ENCODE measurements at places on chromosomes 3 and 15.

DNA sequence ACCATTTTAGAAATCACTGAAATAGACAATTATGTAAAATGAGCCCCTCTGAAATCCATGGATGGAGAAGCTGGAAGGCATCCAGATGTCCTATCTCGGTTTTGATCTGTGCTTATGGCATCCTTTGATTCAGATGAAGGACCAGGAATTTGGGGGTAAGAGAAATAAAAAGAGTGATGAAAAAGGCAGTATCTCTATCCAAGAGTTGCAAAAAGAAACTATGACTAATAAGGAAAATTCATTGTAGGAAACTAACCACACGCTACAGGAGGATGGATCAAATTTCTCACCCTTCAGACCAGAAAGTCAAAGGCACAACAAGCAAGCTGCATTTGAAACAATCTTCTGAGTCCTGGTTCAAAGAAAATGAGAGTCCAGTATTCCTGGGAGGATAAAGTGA is 34.8 kb downstream of the SRGAP3 start:
- no peak for DNase-seq

DNA sequence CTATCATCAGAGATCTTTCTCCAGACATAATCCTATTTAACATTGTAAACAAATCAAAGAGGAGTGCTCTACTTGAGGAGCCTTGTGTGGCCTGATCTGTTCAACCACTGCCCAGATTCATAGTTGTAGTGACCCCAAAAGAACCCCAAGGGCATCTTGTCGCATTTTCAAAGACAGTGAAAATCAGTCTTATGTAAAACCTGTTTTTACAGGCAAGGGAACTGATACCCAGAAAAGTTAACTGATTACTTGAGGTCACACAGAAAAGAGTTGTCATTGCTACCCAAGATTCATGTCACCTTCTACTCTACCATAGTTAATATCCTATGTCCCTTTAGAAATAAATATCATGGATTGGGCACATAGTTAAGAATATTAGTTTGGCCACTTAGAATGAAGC is 40.5 kb upstream of the ARPP21 start:
- DNase-seq: no peak

DNA sequence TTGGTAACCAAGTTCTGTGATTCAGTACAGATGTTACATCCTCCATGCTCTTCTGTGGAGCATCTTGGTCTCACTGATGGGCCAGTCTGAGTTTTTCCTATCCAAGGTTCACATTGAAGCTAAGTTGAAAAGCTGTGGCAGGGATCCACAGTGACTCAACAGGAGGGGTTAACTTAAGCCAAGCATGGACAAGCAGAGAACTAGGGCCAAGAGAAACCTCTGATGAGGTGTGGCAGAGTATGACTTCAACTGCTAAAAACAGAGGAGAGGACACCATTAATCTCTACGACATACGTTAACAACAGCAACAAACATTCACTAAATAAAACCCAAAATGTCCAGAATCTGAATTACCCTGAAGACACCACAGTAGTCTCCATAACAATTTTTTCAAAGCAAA is 268.1 kb upstream of the UBE2E2 start:
- no peak for DNase-seq

GRCh38 chr15:33242669-33243191 is 48.2 kb upstream of the FMN1 start:
- no peak for DNase-seq

DNA sequence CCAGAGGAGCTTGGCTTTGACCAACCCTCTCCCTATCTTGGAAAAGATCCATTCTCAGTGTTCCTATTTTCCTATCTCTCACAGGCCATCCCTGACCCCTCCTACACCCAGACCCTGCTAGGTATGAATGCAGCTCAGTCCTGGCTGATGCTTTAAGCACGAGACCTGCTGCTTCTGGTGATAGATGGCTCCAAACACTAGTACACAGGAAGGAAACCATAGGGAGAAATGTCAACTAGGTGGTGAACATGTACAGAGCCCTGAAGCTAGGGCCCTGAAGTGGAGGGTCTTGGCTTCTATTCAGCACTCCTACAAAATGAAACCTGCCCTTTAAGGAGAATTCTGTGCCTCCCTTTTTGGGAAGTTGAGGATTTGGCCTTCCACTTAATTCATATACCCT is 47.4 kb upstream of the MANF start:
- no peak for DNase-seq

- DNase-seq: no peak
Observed at GRCh38 chr3:59611649-59612443, 562.0 kb upstream of the CFAP20DC start.

DNA sequence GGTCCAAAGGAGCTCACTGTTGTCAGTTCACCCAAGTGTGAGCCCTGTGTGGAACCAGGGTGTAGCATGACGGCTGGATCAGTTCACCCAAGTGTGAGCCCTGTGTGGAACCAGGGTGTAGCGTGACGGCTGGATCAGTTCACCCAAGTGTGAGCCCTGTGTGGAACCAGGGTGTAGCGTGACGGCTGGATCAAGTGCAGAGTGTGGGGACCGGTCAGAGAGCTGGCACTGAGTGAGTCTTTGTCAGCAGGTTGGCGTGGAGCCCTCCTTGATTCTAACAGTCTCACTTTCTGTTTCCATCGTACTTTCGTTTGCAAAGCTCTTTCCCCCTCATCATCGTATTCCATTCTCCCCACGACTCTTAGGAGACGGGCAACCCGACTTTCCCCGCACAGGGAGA is 57.9 kb upstream of the DLG1 start:
- no peak for DNase-seq

DNA sequence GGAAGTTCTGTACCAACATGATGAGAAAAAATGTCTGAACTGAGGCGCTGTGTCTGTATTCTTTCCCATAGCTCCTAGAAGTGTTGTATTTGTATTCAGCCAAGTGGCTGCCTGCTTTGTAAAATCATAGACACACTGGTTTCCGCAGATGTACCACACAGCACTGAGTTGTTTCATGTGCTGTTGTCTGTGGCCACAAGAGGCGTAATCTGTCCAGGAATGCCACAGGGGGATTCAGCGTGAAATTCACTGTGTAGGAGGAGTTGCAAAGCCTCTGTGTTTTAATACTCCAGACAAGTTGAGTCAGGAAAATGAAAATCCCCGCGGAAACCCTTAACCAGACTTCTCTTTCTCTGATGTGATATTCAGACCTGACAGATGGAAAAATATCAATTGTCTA is 462.2 kb downstream of the NSUN3 start:
- no peak for DNase-seq

DNA sequence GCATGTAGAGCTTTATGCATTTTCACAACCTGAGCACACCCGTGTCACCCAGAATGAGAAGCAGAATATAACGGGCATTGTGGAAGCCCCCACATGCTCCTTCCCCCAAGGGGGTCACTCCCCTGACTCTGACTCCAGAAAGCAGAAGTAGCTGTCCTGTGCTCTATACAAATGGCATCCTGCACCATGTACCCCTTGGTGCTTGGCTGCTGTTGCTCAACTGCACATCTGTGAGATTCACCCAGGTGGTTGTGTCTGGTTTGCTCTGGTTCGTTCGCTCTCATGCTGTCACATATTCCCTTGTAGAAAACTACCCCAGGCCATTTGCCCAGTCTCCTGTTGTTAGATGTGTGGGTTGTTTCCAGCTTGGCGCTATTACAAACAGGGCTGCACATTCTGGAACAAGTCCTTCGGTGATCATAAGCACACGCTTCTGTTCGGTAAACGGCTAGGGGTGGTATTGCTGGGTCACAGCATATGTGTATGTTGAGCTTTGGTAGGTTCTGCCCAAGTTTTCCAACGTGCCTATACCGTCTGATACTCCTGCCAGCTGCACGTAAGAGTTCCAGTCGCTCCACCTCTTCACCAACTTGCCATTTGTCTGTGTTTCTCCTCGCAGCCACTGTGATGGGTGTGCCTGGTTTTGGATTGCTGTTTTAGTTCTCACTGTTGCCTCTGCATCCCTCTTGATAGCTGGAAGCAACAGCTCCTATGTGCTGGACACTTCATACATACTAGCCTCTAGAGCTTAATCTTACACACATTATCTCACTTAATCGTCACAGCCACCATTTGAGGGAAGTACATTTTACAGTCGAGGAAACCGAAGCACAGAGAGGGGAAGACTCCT is 65.4 kb upstream of the SLC6A6 start:
- no peak for DNase-seq

DNA sequence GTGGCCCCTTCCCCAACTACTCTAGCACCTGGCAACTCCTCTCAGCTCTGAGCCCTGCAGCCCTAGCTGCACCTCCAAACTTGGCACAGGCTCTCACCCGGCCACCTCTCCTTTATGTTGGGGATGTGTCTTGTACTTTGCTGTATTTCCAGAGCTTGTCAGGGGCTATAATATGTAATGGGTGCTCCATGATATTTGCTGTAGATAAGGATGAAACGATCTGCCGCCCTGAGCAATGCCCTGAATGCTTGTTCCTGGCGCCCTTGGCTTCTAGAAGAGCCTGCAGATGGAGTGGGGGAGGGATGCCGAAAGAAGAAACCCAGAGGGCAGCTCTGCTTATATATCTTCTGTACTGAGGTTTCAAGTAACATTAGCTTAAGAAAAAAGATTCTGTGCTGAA is 35.9 kb upstream of the ZBTB38 start:
- DNase-seq: no peak

DNA sequence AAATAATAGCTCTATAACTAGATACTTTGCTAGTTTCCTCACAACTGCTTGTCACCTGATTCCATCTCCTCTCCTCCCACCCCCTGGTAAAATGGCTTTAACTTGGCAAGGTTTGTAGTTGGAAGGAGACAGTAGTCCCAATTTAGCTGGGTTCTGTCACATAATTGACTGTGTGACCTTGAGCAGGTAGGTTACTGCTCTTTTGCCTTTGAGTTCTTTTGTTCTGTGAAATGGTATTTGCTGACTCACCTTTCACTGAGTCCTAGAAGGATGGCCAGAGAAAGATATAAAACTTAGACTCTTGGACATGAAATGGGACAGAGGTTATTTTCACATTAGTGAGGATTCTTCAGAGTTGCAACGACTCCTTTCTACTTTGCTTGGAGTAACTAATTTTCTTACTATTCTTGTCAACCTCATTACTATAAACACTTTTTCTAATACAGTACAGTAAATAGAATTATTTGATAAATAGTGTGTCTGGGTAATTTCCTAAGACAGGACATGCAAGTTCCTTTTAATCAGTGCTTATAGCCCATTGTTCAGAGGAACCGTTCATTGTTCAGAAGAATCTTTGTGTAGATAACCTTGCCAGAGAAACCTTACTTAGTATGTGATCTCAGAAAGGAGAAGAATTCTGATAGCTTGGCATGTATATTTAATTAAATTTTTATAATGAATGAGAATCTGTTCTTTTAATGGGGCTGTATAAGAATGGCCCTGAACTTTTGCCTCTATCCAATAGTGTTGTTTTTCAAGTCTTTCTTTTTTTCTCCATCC is 14.3 kb downstream of the AKAP13 start:
- no peak for DNase-seq

GRCh38 chr3:52188556-52188955 is 9.4 kb upstream of the ALAS1 start:
- DNase-seq: no peak

DNA sequence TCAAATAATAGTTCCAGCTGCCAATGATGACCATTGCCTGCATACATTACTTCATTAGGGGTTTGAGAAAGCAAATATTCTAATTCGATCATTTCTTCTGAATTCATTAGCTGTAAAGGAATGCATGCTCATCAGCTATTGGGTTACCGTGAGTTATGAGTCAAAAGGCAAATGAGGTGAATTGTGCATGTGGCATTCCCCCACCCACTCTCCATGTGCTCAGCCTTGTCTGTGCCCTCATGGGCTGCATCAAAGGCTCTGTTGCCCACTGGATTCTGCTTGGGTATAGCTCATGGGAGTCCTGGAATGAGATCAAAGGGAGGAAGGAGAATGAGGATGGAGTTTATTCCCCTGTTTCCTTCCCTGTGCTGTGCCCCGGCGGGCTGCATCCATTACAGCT is 99.3 kb upstream of the CHRNA7 start:
- no peak for DNase-seq

GRCh38 chr3:175088766-175089380 is 229.7 kb downstream of the NAALADL2 start:
- no peak for DNase-seq

Measured in NCI-H1694 treated with DMSO at 0.1 percent for 48 hours (cell line).